Neural progenitor cell (in vitro differentiated cells): ENCODE measurements at places on chromosomes 12 and 14.
A peak's percentile ranks its signal among the peaks of the same experiment; 100 is the strongest.

GRCh38 chr12:53254816-53255545 is 13.1 kb upstream of the ESPL1 start:
- no peak for DNase-seq

DNA sequence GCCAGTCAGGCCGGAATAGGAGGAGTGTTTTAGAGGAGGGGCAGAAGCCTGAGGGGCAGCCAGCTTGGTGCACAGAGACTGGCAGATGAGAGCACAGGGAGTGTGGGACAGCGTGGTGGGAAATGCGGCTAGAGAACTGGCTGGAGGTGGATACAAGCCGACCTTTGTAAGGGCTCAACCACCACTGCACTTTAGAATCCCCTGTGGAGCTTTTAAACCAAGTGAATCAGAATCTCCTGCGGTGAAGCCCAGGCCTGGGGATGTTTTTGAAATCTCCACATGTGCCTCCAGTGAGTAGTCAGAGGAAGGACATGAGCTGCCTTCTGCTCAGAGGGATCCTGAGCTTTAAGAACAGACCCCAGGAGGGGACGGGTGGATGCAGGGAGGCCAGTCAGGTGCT is 10.9 kb upstream of the PCED1B start:
- DNase-seq, result peak; percentile 39

DNA sequence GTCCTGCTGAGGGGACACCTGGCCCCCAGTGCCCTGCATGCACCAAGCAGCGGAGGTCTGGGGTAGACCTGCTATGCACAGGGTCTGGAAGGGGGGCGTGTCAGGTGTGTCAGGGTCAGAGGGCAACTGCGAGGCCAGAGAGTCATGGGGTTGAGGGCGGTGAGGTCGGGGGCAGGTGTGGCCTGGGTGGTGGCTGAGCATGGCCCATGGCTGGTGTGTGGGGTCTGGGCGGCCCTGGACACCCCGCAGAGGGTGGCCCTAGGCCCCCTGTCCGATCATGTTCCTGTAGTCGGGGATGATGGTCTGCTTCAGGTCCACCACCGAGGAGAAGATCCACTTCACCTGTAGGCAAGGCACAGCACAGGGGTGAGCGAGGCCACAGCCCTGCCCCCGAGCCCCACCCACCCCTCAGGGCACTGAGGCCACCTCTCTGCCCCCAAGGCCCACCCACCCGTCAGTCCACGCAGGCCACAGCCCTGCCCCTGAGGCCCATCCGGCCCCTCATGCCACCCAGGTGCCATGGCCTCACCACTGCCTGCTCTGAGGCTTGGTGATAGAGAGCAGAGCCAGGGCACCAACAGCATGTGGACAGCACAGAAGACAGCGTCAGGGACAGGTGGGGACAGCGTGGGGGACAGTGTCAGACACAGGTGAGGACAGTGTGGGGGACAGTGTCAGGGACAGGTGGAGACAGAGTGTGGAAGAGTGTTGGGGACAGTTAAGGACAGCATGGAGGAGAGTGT is 211.3 kb downstream of the TMEM121 start:
- DNase-seq, result no peak

DNA sequence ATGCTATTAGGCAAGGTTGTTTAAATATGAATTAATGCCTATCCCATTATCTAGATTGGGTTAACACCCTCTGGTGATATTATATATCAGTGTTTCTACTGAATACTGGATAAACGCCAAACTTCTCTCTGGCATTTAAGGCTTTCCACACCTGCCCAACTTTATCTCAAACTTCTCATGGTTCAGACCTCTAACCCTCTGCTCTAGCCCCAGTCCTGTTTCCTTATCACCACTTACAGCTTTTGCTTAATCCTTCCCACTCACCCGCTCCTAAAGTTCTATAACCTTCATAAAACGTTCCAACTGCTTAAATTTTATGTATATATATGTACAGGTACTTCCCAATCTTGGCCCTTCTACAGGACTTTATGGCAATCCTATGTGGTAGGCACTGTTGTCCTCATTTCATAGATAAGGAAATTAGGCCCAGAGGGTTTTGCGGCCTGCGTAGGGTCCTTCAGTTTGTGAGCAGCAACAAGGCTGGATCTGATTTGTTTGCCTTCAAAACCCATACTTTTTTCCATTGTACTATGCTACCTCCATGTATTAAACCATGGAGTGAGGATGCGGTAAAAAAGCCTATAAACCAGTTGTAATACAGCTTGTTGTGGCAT is 1.2 kb downstream of the LPCAT3 start:
- no peak for DNase-seq
